ENCODE measurements at places on chromosomes 16 and 17. TPM values are rescaled to one million over a fixed set of nuclear protein-coding genes. Genes with fewer than 3 reads are reported as not detected.

The MFSD6L gene
- not detected for total RNA-seq

The SLC7A6 gene
- 63.8 TPM for total RNA-seq

The MT1M gene
- not detected for total RNA-seq

The DRG2 gene
- total RNA-seq, result 39.3 TPM

The ATP2C2 gene
- not detected for total RNA-seq

The ATP1B2 gene
- 0.26 TPM for total RNA-seq

The ABCA9 gene
- not detected for total RNA-seq

The IRX5 gene
- 0.17 TPM for total RNA-seq

The KIF18B gene
- total RNA-seq, result 36.2 TPM

The DRC7 gene
- total RNA-seq, result not detected

The SULT1A3 gene
- 15.2 TPM for total RNA-seq

The ACSM3 gene
- total RNA-seq, result 17.4 TPM

The CD300C gene
- 0.14 TPM for total RNA-seq

The CACNA1H gene
- 0.26 TPM for total RNA-seq

The SULT1A2 gene
- total RNA-seq, result not detected

The GLOD4 gene
- total RNA-seq, result 56.3 TPM

The FOXN1 gene
- total RNA-seq, result not detected

The FAM83G gene
- 14.3 TPM for total RNA-seq

The RHBDL3 gene
- not detected for total RNA-seq

The CCR7 gene
- 145 TPM for total RNA-seq

The TBC1D3K gene
- not detected for total RNA-seq

The RSKR gene
- 17.5 TPM for total RNA-seq

The NPIPB6 gene
- 2.5 TPM for total RNA-seq

The IGF2BP1 gene
- total RNA-seq, result 0.22 TPM

The UTS2R gene
- not detected for total RNA-seq

Data from activated CD4-positive, alpha-beta memory T cell treated with anti-CD3 and anti-CD28 coated beads for 36 hours (primary cell).